ENCODE measurements at places on chromosomes 2 and 18. TPM values are rescaled to one million over a fixed set of nuclear protein-coding genes. Genes with fewer than 3 reads are reported as not detected.

Gene HS1BP3
- total RNA-seq = 43.5 TPM

Gene HOXD9
- 1.8 TPM for total RNA-seq

Gene CD8A
- total RNA-seq = 0.60 TPM

Gene PSMG2
- total RNA-seq = 69.2 TPM

Gene C2orf78
- total RNA-seq = not detected

Gene PROM2
- total RNA-seq = not detected

Gene MARCHF4
- total RNA-seq = 27.4 TPM

Gene FSHR
- total RNA-seq = not detected

Gene SULT6B1
- not detected for total RNA-seq

Gene CLEC4F
- total RNA-seq = not detected

Gene LYPD6
- total RNA-seq = 0.09 TPM

Gene CHRNG
- total RNA-seq = not detected

Gene POTEJ
- total RNA-seq = not detected

Gene FOXI3
- not detected for total RNA-seq

Gene FLACC1
- not detected for total RNA-seq

Gene TBR1
- not detected for total RNA-seq

Gene MLPH
- 327 TPM for total RNA-seq

Gene SLC4A3
- total RNA-seq = 3.0 TPM
